ENCODE measurements at places on chromosomes 5 and 9. TPM values are rescaled to one million over a fixed set of nuclear protein-coding genes. Genes with fewer than 3 reads are reported as not detected.

Gene ANKRD31
- 0.69 TPM for total RNA-seq

Gene PDE6A
- 0.05 TPM for total RNA-seq

Gene FYB1
- total RNA-seq = 10.9 TPM

Gene WDR31
- total RNA-seq = 1.7 TPM

Measured in urinary bladder (tissue), 4 donors.